ENCODE measurements at places on chromosomes 5 and 9.

GRCh38 chr5:173814053-173814452 lies 74.1 kb upstream of the CPEB4 start:
- DNase-seq: no peak

- no peak for DNase-seq
These were observed 111.8 kb downstream of the HMHB1 start for GRCh38 chr5:143923634-143924266.

GRCh38 chr5:78706381-78706780 lies 57.8 kb upstream of the LHFPL2 start:
- DNase-seq: no peak

- no peak for DNase-seq
These were observed 121.6 kb upstream of the PPP1R26 start for GRCh38 chr9:135357863-135358551.

DNA sequence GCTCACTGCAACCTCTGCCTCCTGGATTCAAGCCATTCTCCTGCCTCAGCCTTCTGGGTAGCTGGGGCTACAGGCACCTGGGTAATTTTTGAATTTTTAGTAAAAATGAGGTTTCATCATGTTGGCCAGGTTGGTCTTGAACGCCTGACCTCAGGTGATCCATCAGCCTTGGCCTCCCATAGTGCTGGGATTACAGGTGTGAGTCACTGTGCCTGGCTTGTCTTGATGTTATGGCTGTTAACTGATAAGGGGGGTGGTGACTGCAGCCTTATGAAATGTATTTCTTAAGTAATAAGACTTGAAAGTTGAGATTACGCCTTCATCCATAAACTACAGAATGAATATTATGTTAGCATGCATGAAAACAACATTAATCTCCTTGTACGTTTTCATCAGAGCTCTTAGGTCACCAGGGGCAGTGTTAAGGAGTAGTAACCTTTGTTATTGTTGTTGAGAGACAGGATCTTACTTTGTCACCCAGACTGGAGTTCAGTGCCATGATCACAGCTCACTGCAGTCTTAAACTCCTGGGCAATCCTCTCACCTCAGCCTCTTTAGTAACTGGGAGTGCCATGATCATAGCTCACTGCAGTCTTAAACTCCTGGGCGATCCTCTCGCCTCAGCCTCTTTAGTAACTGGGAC lies 148.3 kb downstream of the ATP10B start:
- no peak for DNase-seq

DNA sequence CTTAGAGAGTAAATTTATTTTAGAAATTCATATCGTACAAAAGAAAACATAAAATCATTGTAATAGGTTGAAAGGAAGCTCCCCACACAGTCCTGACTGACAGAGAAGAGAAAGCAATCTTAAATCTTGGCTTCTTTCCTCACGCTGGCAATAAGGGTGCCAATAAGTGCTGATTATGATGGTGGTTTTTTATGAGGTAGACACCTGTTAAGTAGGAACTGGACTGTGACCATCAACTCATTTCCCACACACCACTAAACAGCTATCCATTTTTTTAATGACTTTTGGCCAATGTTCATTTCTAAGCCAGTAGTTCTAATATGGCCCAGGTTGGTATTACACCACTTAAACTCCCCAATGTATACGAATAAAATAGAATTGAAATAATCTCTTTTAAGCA lies 893.5 kb upstream of the NUDT12 start:
- no peak for DNase-seq

- DNase-seq: no peak
These were observed 86.0 kb upstream of the RASGRF2 start for GRCh38 chr5:80874162-80874561.

- DNase-seq: no peak
These were observed 39.0 kb upstream of the TTC1 start for GRCh38 chr5:159969966-159970365.

- no peak for DNase-seq
These were observed 103.8 kb downstream of the GIN1 start for GRCh38 chr5:103016167-103016566.

- DNase-seq: no peak
These were observed 48.4 kb downstream of the F2R start for GRCh38 chr5:76764374-76764773.
